ENCODE measurements at places on chromosomes 5 and 9.

DNA sequence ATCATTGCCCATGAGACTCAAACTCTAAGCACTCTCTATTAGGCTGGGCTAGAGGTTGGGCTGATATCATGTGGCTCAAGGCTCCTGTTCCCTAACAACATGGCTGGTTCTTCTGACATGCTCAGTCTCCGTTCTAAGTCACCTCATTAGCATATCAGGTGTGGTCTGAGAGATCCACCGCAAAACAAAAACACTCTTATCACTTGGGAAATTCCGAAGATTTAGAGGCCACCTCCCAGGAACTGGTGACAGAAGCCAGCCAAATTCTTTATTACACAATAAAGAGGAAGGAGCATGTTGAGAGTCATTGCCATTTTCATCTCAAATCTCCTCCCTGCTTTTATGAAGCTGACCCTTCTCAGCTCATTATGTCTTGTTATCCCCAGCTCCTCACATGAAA, 107.6 kb downstream of the MSX2 start:
- no peak for DNase-seq

DNA sequence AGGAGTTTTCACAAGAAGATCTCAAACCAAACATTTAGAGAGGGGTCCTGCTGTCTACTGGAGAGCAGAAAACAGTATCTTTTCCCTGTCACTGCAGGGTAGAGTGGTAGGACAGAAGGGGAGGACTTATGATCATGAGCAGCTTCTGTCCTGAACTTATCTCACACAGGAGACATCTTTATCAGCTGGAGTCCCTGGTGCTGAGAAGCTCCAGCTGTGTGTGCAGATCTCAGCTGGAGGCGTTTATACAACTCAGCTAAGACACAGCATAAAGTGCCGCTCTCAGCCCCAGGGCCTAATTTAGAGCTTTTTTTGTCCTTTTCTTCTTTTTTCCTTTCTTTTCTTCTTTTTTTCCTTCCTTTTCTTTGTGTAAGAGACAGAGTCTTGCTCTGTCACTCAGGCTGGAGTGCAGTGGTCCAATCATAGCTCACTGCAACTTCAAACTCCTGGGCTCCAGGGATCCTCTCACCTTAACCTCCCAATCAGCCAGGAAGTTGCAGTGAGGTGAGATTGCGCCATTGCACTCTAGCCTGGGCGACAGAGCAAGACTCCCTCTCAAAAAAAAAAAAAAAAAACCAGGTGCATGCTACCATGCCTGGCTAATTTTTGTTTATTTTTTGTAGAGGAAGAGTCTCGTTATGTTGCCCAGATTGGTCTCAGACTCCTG, 31.9 kb downstream of the CCDC125 start:
- DNase-seq, result no peak

DNA sequence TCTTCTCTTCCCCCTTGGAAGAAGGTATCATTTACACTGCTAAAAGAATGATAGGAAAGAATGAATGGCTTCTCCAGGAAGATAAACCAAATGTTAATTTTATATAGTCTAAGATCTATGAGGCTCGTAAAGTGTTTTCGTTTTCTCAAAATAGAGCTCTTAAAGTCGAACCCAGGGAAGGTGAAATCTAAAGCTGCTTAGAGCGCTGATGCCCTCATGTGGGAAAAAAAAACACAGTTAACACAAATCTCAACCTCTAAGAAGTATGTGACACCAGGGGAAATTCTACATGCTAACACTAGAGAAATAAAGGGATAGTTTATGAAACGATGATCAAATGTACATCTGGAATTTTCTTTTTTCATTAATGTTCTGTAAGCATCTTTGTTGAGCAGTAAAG, 257.9 kb downstream of the RASEF start:
- DNase-seq, result no peak

GRCh38 chr9:79687131-79687447, 115.3 kb downstream of the TLE4 start:
- DNase-seq, result no peak

- no peak for DNase-seq
Measured at GRCh38 chr9:94632737-94633136, 6.6 kb downstream of the FBP1 start.
